ENCODE measurements at places on chromosomes 4 and X.

- no peak for DNase-seq
Measured at GRCh38 chr4:145819853-145820181, 118.8 kb downstream of the ZNF827 start.

DNA sequence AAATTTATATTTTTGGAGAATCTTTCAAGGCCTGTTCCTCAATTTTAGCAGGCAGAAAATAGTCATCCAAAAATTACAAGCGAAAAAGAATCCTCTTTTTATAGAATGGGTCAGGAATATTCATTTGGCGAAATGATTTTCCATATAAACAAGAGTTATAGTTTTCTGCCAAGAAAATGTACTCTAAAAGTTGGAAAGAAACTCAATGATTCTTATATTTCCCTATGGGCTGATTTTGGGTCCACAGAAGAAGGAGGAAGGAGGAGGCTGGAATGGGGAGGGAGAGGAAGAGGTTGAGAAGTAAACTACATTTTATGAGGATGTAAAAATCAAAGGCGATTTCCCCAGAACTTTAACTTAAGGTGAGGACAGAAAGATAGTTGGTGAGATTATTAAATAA is 159.3 kb downstream of the DCAF12L1 start:
- DNase-seq = no peak

DNA sequence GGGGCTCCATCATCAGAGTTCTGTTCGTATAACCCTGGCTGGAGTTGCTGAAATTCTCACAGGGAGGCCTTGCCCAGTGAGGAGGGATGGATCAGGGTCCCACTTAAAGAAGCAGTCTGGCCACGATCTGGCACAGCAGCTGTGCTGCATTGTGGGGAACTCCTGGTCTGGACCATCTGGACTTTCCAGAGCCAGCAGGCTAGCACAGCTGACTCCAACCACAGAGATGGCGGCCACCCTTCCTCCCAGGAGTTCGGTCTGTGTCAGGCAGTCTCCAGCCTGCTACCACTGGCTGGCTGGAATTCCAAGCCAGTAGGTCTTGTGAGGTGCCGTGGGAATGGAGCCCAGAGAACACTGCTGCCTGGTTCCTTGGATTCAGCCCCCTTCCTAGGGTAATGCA is 62.0 kb downstream of the SLAIN2 start:
- DNase-seq = no peak

DNA sequence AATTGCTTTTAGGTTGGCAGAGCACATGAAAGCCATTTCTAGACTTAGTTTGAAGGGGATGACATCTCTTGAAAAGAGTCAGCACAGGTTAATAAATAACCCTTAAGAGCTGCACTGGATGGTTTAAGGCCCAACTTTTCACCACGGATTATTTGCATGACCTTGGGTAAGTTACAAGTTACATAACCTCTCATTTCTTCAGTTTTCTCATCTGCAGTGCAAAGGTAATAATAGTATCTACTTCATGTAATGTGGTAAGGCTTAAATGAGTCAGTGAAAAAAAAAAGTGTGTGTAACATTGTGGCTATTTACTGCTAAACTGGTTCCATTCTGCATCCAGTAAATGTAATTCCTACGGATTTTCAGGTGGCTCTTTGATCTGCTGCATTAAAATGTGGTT is 715.8 kb downstream of the CCSER1 start:
- no peak for DNase-seq

- DNase-seq = no peak
Measured at GRCh38 chrX:23784470-23785331, 1.7 kb downstream of the SAT1 start.

DNA sequence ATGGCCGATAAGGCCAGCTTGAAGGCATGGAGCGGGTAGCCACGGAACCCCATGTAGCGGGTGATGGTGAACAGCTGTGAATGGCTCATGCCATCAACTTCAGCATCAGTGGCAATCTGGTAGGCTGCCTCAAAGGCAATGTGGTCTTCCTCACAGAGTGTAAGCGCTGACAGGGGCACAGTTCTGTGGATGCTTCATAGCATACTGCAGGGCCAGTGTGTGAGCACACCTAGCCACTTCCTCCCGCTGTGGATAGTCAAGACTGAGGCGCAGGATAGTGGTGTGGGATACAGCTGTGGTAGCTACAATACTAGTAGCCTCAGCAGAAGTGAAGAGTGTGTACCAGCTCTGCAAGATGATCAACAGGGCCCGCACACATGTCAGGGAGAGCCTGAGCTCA is 40.5 kb downstream of the C4orf33 start:
- DNase-seq = no peak

DNA sequence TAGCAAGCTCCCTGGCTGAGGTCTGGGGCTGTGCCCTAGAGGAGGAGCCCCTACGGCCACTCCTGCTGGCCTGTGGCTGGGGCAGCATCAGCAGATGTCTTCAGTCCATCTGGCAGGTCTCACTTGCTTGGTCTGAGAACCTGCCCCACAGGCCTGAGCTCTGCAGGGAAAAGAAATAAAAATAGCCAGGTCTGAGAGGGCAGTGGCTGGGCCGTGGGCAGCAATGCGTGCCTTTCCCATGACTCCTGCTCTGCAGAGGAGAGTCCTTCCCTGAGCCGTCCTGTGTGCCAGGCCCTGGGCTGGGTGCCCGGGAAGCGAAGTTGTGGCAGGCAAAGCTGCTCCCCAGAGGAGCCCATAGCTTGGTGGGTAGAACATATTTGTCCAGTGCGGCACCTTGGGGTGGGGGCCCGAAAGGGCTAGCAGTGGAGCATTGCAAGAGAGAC is 11.3 kb upstream of the KIAA0232 start:
- no peak for DNase-seq

GRCh38 chr4:171759274-171759673 is 53.9 kb upstream of the GALNTL6 start:
- DNase-seq = no peak

GRCh38 chrX:147626605-147627004 is 285.1 kb upstream of the FMR1 start:
- no peak for DNase-seq

DNA sequence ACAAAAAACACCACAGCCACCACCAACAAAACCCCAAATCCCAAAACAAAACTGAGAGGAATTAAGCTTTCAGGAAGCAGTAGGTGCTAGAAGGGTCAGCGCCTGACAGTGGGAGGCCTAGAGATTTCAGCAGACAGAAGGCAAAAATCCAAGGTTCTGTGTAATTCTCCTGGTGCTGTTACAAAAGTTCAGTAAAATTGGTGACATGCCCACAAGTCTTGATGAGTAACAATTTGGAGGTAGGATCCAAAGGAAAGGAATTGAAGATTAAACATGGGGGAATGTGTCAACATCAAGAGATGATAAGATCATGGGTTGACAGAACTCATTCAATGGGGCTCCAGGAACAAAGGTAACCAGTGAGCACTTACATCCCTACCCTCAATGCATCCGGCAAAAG is 653.8 kb upstream of the CPEB2 start:
- DNase-seq = no peak

DNA sequence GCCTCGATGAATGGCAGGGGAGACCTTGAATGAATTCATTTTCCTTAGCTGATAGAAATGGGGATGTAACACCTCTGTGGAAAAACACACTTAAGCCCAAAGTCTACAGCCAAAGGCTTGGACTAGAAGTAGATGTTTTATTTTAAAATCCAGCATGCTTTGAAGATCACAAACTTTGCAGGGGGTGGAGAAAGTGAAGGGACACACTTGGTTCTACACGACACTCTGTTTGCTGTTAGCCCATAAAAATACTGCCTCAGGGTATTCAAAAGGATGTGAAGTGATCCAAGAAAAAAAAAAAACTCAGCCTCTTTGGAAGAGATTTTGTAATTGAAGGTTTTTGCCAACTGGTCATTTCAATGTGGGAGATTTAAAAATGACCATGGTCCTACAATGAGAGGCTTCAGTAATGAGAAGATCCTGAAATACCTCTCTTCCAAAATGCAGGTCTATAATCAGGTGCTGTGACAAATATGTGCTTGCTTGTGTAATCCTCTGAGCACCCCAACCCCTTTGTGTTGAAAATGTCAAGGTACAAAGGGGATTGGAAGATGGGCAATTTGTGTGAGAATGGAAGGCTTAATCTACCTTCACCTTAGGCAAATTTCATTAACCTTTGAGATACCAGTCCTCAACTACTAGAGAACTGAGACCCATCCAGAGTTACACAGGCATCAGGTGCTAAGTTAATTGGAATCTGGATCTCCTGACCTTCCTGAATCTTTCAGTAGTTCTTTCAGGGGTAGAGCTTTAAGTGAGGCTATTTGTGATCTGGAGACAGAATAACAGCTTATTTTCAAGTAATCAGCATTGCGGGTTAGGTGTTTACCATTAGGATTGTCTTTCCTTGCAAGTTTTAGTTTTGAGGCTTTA is 82.5 kb downstream of the HS6ST2 start:
- DNase-seq = no peak

DNA sequence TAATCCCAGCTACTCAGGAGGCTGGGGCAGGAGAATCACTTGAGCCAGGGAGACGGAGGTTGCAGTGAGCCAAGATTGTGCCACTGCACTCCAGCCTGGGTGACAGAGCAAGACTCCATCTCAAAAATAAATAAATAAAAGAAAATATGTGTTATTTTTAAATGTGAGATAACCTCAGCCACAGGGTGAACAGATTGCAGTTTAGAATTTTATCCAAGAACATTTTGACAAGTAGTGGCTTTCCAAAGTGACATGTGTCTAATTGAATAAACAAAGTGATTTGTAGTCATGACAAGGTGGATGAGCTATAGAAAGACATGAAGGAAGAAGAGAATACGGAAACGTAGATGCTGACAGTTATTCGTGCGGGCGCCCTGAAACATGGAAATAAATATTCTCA is 176.1 kb downstream of the DCTD start:
- no peak for DNase-seq

DNA sequence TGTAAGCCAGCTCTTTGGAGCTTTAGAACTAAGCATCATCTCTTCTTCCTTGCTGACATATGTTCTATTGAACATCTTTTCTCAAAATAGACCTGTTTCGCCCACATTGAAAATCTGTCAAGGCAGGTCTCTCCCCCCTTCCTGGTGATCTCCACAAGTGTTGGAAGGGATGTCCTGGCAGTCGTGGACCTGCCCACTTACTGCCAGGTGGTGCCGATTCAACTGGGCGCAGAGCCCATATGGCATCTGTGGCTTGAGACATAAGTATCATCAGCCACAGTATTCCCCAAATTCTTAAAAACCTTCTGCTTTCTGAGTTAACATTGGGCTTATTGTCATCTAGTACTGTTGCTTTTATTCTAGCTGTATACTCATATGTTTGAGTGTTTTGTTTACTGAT is 969.3 kb upstream of the FTHL17 start:
- no peak for DNase-seq

GRCh38 chr4:42732776-42733175 is 75.9 kb upstream of the ATP8A1 start:
- no peak for DNase-seq

- DNase-seq = no peak
Measured at GRCh38 chrX:5220421-5220820, 1008.2 kb downstream of the NLGN4X start.

- no peak for DNase-seq
Measured at GRCh38 chr4:6826781-6827508, 44.4 kb downstream of the KIAA0232 start.

GRCh38 chr4:84644087-84644486 is 61.2 kb downstream of the CDS1 start:
- DNase-seq = no peak

DNA sequence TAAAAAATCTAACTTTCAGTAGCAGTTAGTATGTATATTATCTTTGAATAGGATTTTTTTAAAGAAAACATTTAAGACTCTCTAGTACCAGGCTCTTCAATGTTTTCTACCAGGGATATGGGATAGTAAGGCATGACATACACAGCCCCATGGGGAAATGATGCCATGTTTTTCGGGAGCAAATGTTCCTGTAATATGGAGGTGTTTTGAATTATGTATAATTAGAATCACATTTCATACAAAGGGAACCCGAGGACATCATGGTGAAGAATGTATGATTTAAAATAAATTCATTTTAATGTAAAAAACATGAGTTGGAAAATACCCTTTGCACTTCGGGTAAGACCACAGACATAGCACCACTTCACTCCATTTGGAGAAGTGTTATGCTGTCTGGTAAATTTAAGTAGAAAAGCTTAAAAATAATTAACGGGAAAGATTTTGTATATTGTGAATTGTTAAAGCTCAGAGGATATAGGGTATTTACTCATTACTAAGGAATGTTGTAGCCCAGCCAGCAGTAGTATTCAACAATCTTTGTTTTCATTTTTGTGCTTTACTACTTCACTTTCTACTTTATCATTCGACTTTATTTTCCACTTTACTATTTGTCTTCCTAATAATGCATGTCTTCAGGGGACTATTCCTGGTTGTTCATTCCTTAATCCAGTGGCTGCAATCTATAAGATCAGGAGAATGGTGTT is 2050.7 kb downstream of the ARAP2 start:
- DNase-seq = no peak

DNA sequence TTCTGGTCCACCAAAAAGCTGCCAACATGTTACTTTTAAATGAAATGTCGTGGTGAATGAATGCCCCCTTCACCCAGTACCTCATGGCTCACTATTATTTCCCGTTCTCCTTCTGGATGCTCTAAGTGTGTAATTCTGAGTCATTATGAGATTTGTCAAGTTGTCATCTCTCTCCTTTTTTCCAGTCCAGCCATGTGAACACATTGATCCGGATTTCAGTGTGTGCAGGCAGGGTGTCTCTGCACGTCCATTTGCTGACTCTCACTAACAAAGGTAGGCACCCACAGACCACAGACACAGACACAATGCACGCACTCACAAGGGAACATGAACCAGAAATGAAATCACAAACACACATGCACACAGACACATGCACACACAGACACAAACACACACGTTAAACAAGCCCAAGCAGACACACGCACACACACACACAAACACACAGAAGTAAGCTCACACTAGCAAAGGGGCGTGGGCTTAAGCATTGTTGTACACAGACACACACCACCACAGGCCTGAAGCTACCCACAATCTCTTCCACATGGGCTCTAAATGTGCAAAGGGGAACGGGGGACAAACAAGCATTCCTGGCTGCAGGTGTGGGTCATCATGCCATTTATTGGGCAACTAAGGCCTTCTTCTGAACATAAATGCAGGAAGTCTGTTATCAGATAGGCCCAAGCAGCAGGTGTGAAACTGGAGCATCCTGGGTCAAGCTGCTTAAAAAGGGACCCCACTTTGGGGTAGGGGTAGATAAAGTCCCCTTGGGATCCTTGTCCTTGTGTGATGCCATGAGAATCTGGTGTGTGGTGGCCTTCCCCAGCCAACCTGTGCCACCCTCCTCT is 58.1 kb downstream of the NBDY start:
- no peak for DNase-seq

DNA sequence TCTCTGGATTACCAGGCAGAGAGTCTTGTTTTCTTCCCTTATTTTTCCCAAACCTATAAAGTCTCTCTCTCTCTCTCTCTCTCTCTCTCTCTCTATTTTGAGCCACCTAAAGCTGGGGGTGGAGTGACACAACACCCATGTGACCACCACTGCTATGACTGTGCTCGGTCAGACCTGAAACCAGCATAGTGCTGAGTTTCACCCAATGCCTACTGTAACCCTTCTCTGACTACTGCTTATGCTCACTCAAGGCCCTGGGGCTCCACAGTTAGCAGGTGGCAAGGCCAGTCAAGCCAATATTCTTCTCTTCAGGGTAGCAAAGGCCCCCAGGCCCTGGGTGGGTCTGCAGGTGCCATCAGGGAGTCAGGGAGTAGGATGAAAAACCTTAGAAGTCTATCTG is 114.7 kb upstream of the ARMCX2 start:
- no peak for DNase-seq

- no peak for DNase-seq
Measured at GRCh38 chr4:144579411-144580030, 66.4 kb upstream of the HHIP start.

- no peak for DNase-seq
Measured at GRCh38 chr4:3240936-3241522, 7.9 kb upstream of the MSANTD1 start.

- no peak for DNase-seq
Measured at GRCh38 chr4:71630803-71631202, 153.1 kb downstream of the GC start.
